ENCODE measurements at places on chromosomes 6 and 20.

DNA sequence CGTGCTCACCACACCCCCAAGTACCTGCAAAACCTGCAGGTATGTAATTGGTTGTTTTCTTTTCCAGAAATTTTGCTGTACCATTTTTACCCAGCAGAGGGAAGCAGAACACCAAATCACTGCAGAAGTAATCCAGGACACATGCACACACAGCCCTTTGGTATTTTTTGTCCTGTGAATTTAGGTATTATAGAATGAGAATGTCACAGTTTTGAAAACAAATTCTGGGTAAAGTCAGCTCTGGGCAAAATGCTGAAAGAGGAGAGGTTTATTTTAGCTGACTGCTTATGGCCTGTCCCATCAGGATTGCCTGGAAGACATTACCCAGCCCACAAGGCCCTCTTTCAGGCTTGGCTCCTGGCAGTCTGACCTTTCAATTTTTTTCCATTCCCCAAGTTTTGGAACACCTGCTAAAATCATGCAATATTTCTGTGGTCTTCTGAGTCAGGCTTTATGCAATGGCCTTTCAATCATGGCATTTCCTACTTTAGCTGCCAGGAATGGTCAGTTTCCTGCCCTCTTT, 3.5 kb upstream of the EFHC1 start:
- no peak for DNase-seq

- DNase-seq: no peak
These were observed 553.9 kb downstream of the PTPRT start for GRCh38 chr20:42635699-42636411.

DNA sequence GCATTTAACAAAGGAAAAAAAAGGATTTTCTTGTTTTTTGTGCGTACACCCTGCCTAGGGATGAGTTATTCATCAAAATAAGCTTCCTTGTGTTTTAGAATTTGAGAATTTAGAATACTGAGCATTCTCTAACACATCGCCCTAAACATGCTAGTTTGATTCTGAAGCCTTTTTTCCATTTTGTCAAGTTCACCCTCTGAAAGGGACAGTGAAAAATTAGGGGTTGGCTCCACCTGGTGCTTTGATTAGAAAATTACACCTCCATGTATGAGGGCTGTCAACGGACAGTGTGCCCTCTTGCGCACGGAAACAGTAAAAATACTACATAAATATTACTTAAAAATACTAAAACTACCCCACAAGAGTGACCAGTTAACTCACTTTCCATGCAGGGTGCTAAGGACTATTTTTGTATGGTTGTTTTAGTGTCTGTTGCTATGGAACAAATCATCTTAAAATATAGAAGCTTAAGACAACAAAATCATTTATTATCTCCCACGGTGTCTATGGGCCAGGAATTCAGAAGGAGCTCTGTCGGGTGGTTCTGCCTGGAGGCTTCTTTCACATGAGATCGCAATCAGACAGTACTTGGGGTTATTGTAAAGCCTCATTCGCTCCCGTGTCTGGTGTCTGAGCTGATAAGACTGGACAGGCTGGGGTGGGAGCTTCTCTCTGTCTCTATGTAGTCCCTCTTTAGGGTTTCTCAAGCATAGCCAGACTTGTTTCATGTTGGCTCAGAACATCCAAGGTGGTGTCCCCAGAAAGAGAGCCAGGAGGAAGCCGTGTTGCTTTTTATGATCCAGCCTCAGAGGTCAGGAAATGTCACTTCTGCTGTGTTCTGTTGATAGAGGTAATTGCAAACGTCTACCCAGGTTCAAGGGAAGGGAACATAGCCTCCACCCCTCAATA, 41.1 kb upstream of the TMEM170B start:
- peak; percentile 85 for DNase-seq

- no peak for DNase-seq
These were observed 536.0 kb upstream of the JARID2 start for GRCh38 chr6:14709900-14710299.

GRCh38 chr20:15487030-15487429, 1086.2 kb downstream of the KIF16B start:
- no peak for DNase-seq
